ENCODE measurements at places on chromosomes 11 and 22. TPM values are rescaled to one million over a fixed set of nuclear protein-coding genes. Genes with fewer than 3 reads are reported as not detected.

- no peak for DNase-seq
These were observed 9.1 kb downstream of the TIMP3 start for GRCh38 chr22:32810555-32811133.

Gene PKP3
- 31.1 TPM for polyA plus RNA-seq

GRCh38 chr11:28350216-28350615, 242.0 kb downstream of the METTL15 start:
- DNase-seq = no peak

Gene CNIH2
- 0.50 TPM for polyA plus RNA-seq

Gene ZNF280B
- polyA plus RNA-seq = 0.15 TPM

- DNase-seq = no peak
These were observed 21.7 kb downstream of the SPATA19 start for GRCh38 chr11:133823614-133824013.

- no peak for DNase-seq
These were observed 25.3 kb downstream of the STIM1 start for GRCh38 chr11:3880724-3881123.

- DNase-seq = no peak
These were observed 49.3 kb downstream of the IGLL1 start for GRCh38 chr22:23530766-23531282.

Gene CALCA
- not detected for polyA plus RNA-seq

DNA sequence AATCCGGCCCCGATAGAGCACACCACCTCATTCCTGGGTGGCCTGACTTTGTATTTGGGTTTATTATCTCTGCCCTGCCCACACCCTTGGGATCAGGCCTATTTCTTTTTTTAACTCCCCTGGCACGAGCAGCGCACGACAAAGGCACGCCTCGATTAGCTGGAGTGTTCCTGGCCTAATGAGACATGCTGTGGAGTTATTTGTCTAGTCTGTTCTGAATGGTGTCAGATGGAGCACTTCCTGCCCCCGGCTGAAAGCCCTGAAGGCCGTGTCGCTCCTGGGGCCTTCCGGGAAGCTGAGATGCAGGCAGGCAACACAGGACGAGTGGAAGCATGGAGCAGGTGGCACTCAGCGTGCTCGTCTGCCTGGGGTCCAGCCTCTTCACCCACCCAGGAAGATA, 47.1 kb downstream of the LARGE1 start:
- DNase-seq = peak; percentile 63

GRCh38 chr22:39524753-39525657, 4.6 kb downstream of the ATF4 start:
- no peak for DNase-seq

Gene GRM5
- not detected for polyA plus RNA-seq

Gene SCGB1D2
- not detected for polyA plus RNA-seq

Gene BIK
- 19.7 TPM for polyA plus RNA-seq

Gene RIMBP3C
- not detected for polyA plus RNA-seq

- DNase-seq = no peak
These were observed 2.7 kb upstream of the ANO3 start for GRCh38 chr11:26329206-26329605.

DNA sequence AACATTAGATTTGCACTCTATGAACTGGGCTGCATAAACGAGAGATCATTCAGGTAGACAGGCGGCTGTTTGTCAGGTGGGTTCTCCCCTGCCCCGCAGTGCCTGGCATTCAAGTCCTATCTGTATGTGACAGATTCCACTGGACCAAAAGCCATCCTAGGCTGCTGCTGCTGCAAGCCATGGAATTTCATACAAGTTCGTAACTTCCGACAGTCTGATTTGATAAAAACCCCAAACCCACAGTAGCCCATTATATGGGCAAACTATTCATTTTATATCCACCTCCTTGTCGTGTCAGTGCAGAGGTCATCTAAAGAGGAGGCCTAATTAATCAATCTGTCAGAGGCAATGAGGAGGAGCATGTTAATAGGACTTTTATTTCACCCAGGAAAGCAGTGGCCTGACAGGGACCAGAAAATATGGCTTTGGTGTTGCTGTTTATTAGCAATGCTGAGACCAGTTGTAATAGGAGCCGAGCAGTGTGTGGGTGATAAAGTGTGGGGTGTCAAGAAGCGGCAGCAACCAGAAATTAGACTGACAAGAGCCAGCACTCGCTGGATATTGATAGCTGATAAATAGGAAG, 124.2 kb downstream of the ARL14EP start:
- no peak for DNase-seq

Gene CHRM1
- polyA plus RNA-seq = not detected

Gene TP53AIP1
- not detected for polyA plus RNA-seq

DNA sequence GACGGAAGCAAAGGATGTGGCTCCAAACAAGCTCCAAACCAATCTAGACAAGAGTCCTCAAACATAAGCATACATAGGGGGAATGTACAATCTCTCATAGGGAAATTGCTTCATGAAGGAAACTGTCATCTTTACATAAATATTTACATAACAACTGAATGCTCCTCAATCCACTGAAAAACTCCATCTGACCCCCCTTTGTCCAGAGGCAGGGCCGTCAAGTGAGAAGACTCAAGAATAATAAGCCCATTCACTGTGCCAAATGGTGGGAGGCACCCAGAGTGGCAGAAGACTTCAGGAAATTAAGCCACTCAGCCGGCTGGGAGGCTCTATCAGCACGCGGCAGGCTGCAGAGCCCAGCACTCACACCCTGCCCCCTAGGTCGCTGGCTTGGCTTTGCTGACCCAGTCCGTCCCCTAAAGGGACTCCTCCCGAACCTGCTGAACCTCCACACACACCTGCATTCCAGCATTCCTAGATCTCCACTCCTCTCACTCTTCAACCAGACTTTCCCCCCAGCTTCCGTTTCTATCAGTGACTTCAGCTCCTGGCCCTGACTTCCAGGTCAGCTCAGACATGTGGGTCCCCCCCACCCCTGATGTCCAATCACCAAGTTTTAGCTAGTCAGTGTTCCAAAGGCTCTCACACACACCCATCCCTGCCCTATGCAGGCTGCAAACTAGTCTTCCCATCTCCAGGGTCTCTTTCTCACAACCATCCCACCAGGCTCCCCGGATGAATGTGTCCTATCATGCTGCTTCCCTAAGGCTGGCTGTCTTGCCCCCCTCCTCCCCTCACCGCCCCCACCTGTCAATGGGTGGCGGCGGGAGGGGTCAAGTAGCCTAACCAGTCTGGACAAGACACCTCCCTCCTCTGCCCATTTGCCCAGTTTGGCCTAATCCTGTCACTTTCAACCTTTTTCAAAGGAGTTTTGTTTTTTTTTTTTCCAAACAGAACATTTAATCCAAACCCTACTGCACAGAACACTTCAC, 11.3 kb downstream of the VPS37C start:
- peak; percentile 56 for DNase-seq

Gene DCHS1
- 0.76 TPM for polyA plus RNA-seq

Gene FGF4
- polyA plus RNA-seq = not detected

DNA sequence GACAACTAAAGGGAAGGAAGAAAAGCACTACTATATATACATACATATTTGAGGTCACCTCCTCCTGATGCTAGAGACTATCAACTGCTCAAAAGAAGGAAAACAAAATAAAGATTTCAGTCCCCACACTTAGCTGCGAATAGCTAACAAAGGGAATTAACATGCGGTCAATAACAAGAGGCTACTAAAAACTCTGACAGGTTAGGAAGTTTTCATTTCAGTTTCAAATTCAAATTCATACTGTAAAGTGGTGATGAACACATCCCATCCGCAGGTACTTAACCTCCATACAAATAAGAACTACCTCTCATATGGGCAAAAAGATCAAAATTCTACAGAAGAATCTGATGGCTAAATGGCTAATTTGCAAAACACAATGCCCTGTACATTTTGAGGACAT, 2.6 kb downstream of the NAP1L4 start:
- DNase-seq = no peak

DNA sequence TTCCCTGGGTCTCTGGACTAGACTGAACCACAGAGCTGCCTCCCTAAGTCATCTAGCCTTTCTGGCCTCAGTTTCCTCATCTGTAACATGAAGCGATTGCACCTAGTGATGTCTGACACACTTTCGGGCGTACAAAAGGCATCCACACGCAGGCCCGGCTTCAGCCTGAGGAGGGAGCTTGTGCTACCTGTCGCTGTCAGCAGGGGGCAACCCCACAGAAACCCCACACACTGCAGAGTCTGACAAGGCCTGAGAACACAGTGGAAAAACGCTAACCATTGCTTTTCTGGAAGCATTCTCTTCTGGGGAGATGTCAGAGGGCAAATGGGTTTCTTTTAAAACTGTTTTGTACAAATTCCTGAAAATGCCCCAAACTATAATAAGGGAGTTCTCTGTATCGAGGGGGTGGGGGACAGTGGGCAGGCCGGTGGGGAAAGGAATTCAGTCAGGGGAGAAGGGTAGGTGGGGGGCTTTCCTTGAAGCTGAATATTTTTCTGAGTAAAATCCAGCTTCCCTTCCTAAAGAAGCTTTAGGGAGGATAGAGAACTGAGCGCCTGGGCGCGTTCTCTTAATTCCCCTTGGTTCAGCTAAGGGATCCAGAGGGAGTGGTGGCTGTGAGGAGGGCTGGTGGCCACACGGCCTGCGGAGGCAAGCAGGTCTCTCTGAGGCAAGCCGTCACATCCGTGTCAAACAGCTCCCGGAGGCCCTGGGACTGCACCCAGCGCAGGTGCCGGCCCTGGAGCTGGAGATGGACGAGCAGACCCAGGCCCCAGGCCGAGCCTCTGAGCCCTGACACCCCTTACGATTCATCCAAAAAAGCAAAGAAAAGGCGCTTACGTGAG, 533 bp downstream of the ELF5 start:
- DNase-seq = peak; percentile 87

- DNase-seq = no peak
These were observed 7.2 kb downstream of the LSP1 start for GRCh38 chr11:1860108-1860507.

- DNase-seq = no peak
These were observed 201.9 kb upstream of the SESN3 start for GRCh38 chr11:95432714-95433503.

DNA sequence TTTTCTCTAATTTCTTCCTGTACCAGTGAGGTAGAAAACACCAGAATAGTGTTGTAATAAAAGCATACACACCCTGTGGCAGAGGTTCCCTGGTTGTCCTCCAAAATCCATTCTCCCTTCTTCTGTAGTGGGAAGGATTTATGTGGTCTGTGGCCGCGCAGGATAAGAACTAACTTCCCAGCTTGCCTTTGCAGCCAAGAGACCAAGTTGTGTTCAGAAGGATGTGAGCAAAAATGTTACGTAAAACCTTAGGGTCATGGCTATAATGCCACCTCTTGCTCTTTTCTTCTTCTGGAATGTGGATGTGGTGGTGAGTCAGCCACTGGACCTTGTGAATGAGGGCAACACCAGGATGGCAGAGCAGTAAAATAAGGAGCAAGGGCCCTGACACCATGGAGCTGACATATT, 28.4 kb downstream of the CCDC90B start:
- DNase-seq = no peak

DNA sequence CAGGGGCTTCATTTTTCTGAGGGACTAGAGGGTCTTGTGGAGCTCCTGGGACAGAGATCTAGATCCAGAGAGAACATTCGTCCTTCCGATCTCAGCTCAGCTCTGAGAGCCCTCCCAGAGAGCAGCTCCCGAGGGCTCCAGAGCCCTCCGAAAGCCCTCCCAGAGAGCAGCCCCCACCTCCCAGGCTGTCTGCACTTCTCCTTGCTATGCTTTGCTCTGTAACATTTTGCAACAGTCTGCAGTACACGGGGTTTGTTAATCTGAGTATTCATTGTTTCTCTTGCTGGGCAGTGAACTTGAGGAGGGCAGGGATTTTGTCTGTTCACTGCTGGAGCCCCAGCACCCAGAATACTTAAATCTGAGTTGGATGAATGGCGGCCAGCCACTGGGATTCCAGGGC, 2.6 kb downstream of the GGA1 start:
- DNase-seq = no peak

GRCh38 chr11:81839016-81839415, 894.6 kb downstream of the FAM181B start:
- no peak for DNase-seq

DNA sequence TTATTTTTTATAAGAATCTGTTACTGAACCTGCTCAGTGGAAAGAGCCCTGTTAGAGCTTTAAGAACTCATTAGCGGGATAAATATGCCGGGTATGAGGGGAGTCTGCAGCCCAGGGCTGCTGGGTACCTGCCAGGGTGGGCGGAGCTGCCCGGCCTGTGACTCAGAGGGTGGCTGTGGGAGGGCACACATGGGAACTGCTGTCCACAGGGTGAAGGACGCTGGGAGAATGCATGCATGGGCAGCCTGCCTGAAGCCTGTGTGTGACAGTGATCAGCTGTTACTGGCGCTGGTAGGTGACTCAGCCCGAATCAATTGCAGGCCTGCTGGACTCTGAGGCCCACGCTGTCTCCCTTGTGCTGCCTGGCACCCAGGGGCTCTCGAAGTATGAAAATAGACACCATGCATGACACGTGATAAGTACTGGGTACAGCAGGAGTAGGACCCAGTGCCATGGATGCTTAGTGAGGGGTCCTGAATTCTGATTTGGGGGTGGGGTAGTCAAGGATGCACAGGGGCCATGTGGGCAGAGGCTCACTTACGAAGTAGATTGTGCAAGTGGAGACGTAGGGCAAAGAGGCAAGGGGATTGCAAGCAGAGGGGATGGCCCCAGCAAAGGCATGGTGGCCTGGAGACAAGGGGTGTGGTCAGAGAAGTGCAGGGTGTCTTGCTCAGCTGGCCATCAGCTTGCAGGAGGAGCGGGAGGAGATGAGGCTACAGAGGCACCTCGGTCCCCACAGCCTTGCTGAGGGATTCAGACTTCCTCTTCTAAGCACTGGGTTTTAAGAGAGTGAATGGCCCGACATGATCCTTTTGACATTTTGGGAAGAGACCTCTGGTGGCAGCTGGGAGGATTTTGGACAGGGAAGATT, 36.5 kb downstream of the GRIK4 start:
- peak; percentile 70 for DNase-seq

- DNase-seq = peak; percentile 39
These were observed 13.6 kb upstream of the NUP160 start for GRCh38 chr11:47861728-47862127.
